Osteocyte (in vitro differentiated cells): ENCODE measurements at places on chromosomes 16 and 17. TPM values are rescaled to one million over a fixed set of nuclear protein-coding genes. Genes with fewer than 3 reads are reported as not detected.

CCDC144A gene
- 0.05 and 0.16 TPM in 2 replicates for total RNA-seq

EXOC3L1 gene
- total RNA-seq: not detected in 2 replicates

TEX19 gene
- not detected in 2 replicates for total RNA-seq

CDRT15 gene
- total RNA-seq: not detected in 2 replicates

IRX3 gene
- 0.63 and 0.91 TPM in 2 replicates for total RNA-seq

NKD1 gene
- total RNA-seq: 0.43 and 0.63 TPM in 2 replicates

AOC2 gene
- total RNA-seq: 1.8 and 2.2 TPM in 2 replicates

- DNase-seq: no peak
- no peak overlapping the region for H3K4me3 ChIP-seq
- no peaks in the 10 kb centered on the region for H3K4me1 ChIP-seq
- no peaks in the 10 kb centered on the region for H3K36me3 ChIP-seq
- no peak overlapping the region for H3K27ac ChIP-seq
Observed at GRCh38 chr16:71337631-71338030, 20.9 kb upstream of the CALB2 start.

DNA sequence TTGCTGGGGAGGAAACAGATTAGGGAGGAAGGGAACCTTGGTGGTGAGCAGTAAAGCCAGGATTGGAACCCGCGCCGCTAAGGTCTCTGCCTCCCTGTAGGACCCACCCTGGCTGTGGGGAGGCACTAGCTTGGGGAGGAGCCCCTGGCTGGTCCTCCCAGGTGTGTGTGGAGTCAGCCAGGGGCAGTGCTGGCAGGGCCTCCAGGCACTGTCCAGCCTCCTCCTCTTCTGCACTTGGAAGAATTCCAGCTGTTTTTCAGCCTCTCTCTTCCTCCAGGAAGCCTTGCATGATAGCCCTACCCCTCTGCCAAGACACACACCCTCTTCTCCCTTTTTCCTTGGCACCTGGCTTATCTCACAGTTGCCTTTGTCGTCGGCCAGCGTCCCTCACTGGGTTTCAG, 34.8 kb downstream of the TMEM235 start:
- H3K27me3 ChIP-seq: no peaks in the 10 kb centered on the region
- H3K4me1 ChIP-seq: peaks cover 41% of the 10 kb centered on the region
- H3K4me3 ChIP-seq: no peak overlapping the region

DNA sequence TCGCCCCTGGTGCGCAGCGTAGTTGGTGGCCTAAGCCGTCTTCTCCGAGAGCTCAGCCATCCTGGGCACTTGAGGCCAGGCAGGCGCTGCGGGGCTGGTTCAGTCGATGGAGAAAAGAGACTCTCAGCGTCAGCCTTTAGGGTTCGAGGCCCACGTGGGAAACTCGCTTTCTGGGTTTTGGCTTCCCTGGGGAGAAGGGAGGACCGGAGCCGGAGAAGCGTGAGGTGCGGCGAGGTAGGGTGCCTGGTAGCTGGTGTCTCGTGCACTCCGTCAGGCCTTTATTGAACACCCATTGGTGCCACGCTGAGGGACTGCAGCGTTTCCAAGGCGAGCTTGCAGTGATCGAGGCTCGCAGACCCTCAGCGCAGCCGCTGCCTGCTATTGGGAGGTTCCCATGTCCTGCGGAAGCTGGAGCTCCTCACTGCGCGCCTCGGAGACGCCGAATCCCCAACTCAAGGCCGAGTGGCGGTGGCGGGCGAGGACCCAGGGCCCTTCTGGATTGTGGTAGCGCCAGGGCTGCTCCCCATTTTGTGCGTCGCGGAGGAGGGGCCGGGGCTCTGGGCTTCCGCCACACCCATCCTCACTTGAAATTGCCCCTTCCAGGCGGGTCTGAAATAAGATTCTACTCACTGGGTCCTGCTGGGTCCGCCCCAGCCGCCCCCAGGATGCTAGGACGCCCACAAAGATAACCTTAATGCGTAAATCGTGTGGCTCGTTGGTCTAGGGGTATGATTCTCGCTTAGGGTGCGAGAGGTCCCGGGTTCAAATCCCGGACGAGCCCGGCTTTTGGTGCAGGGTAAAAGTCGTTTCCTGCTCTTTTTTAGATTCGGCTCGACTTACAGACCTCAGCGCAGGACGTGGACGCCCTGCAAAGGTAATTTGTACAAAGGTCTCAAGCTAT, 1.2 kb downstream of the OR1F1 start:
- DNase-seq: no peak
- H3K27ac ChIP-seq: peak overlapping the region; percentile 54
- no peaks in the 10 kb centered on the region for H3K36me3 ChIP-seq
- H3K4me3 ChIP-seq: peak overlapping the region; percentile 85

- no peak overlapping the region for H3K4me3 ChIP-seq
- no peaks in the 10 kb centered on the region for H3K27me3 ChIP-seq
- H3K4me1 ChIP-seq: peaks cover 29% of the 10 kb centered on the region
- peak overlapping the region; percentile 19 for H3K27ac ChIP-seq
- no peaks in the 10 kb centered on the region for H3K36me3 ChIP-seq
- no peak for DNase-seq
Observed at GRCh38 chr17:42453439-42453838, 5.2 kb upstream of the ATP6V0A1 start.

- H3K4me1 ChIP-seq: peaks cover 2% of the 10 kb centered on the region
- H3K36me3 ChIP-seq: no peaks in the 10 kb centered on the region
- H3K27ac ChIP-seq: no peak overlapping the region
Observed at GRCh38 chr16:66474750-66475199, 47.7 kb downstream of the BEAN1 start.

DNA sequence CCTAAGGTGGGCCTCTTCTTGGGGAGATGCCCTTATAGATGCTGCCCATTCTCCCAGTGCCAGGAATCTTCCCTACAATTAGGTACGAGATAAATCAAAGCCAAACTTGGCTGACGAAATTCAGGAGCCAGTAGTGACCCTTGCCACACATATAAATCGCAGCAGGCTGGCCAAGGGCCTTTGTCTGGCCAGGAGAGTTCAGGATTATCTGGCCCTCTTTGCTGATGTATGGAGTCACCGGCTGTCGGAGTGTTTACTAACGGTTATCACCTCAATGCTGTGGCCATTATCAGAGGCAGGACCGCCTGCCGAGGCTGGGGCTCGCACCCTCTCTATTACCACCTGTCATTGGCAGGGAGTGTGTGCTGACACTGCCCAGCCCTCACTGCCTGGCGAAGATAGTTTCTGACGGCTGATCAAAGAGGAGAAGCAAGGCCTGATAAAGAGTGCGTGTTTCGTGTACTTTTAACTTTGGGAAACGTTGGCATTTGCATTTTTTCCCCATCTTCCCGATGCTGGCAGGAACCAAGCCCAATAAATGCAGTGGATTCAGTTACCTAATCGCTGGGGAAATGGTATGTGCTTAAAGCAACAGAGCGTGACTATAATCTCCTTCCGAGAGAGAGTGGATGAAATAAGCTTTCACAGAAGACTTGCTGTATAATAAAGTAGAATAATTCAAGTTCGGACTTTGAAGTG, 32.8 kb upstream of the TBX2 start:
- no peaks in the 10 kb centered on the region for H3K27me3 ChIP-seq
- H3K27ac ChIP-seq: no peak overlapping the region
- H3K36me3 ChIP-seq: peaks cover 1% of the 10 kb centered on the region
- H3K4me1 ChIP-seq: peaks cover 6% of the 10 kb centered on the region

DNA sequence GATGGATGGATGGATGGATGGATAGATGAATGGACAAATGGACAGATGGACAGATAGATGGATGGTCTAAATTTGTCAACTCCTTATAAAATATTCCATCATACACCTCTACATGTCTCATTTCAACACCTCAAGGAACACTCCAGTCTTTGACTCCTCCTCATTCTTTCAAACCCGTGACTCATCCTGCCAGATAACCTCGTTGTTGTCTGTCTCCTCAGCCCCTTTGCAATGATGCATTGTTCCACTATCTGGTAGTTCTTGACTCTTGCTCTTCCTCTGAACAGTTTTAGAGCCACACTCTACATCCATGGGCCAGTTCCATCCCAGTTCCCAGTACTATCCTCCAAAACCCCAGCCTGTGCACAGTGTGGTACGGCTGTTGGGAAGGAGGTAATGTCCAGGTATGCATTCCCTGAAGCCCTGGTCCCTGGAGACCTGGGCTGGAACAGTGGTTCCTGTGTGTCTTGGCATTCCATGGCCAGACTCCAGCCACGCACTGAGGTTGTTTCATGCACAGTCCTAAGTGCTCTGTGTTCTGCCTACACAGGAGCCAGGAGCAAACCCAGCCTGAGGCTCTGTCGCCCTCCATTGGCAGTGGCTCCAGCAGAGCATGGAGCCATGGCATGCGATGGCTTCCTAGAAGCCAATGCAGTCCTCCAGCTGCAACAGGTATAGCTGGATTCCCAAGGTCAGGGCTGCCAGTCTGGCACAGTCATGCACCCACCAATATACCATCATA, 105.7 kb downstream of the C17orf67 start:
- no peaks in the 10 kb centered on the region for H3K36me3 ChIP-seq
- H3K4me3 ChIP-seq: no peak overlapping the region

DNA sequence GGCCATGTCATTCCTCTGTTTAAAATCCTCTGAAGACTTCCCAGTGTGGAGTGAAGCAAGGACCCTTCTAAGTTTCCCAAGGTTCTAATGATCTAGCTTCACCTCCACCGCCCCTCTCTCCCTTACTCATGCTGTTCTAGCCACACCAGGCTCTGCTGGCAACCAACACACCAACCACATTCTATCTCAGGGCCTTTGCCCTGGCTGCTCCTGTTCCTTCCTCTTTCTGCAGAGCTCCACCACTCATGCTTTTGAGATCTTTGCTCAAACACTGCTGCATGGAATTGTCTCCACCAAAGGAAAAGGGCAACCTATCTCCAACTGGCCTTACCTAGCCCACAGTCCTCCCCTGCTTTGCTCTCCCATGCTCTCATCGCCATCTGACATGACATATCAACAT, 128.7 kb downstream of the XYLT1 start:
- H3K4me3 ChIP-seq: no peak overlapping the region
- H3K27me3 ChIP-seq: no peaks in the 10 kb centered on the region
- no peak overlapping the region for H3K27ac ChIP-seq
- no peaks in the 10 kb centered on the region for H3K4me1 ChIP-seq

GRCh38 chr17:69390795-69391501, 23.5 kb upstream of the MAP2K6 start:
- H3K27me3 ChIP-seq: peaks cover 3% of the 10 kb centered on the region
- H3K36me3 ChIP-seq: no peaks in the 10 kb centered on the region
- no peak for DNase-seq

GRCh38 chr17:80800481-80801391, 190.9 kb upstream of the CHMP6 start:
- peaks cover 4% of the 10 kb centered on the region for H3K36me3 ChIP-seq
- no peaks in the 10 kb centered on the region for H3K27me3 ChIP-seq
- peaks cover 28% of the 10 kb centered on the region for H3K4me1 ChIP-seq

GRCh38 chr16:51003850-51004566, 147.1 kb downstream of the SALL1 start:
- H3K27ac ChIP-seq: no peak overlapping the region
- DNase-seq: no peak
- no peaks in the 10 kb centered on the region for H3K27me3 ChIP-seq
- H3K4me1 ChIP-seq: no peaks in the 10 kb centered on the region
- H3K4me3 ChIP-seq: no peak overlapping the region

GRCh38 chr17:7883781-7884386, 4.7 kb upstream of the CHD3 start:
- no peak overlapping the region for H3K27ac ChIP-seq
- no peaks in the 10 kb centered on the region for H3K27me3 ChIP-seq
- H3K4me3 ChIP-seq: no peak overlapping the region
- H3K36me3 ChIP-seq: no peaks in the 10 kb centered on the region
- DNase-seq: no peak
- H3K4me1 ChIP-seq: peaks cover 3% of the 10 kb centered on the region

DNA sequence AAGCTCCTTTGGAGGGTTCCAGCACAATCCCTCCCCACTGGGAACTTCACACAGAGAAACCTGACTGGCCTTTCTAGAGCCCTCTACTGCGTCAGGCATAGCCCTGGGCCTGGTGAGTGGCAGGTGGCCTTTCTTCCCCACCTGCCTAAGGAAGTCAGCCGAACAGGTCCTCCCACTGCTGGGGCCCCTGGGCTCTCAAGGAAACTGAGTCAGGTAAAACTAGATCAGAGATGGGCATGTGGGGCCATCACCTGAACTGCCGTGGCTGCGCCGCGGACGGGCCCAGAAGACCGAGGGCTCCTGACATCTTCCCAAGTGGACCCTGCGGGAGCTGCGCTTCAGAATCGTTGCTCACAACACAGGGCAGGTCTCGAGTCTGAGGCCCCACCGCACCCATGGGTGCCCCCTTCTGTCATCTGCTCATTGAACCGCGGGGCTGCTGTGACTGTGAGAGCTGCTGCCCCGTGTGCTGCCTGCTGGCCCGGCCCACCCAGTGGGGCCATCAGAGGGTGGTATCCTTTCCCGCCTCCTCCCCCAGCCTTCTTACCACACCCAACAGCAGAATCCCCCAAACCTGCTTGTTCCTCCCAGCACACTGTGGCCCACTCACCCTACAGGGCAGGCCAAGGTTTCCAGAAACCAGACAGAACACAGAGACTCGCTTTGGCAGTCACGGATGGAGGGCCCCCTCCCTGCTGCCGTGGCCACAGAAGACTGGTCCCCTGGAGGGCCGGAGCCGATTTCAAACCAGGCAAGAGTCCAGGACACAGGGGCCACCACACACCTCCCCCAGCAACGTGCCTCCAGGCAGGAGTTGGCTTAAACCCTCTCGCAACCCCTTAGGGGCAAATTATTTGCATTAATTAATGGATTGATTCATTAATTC, 81.1 kb downstream of the TBC1D16 start:
- H3K27me3 ChIP-seq: no peaks in the 10 kb centered on the region
- no peak for DNase-seq
- H3K4me1 ChIP-seq: peaks cover 69% of the 10 kb centered on the region

GRCh38 chr16:85234310-85235204, 122.3 kb upstream of the CIBAR2 start:
- H3K4me3 ChIP-seq: peak overlapping the region; percentile 55
- H3K36me3 ChIP-seq: no peaks in the 10 kb centered on the region
- no peaks in the 10 kb centered on the region for H3K27me3 ChIP-seq
- peaks cover 72% of the 10 kb centered on the region for H3K4me1 ChIP-seq

DNA sequence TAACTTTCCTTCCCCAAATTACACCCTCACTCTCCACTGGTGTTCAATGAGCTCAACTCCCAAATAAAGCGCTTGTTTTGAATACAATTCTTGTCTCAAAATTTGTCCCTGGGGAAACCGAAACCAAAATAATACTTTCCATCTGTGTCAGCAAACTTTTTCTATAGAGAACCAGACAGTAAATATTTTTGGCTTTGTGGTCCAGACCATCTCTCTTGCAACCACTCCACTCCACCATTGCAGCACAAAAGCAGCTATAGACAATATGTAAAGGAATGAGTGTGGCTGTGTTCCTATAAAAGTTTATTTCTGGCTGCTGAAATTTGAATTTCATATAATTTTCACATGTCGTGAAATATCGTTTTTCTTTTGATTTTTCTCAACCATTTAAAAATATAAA, 84.6 kb upstream of the ERCC4 start:
- H3K36me3 ChIP-seq: no peaks in the 10 kb centered on the region
- no peaks in the 10 kb centered on the region for H3K27me3 ChIP-seq
- no peaks in the 10 kb centered on the region for H3K4me1 ChIP-seq
- no peak for DNase-seq
- H3K4me3 ChIP-seq: no peak overlapping the region

GRCh38 chr17:67262435-67263117, 17.6 kb upstream of the HELZ start:
- peaks cover 31% of the 10 kb centered on the region for H3K4me1 ChIP-seq
- no peaks in the 10 kb centered on the region for H3K27me3 ChIP-seq
- no peaks in the 10 kb centered on the region for H3K36me3 ChIP-seq
- no peak overlapping the region for H3K4me3 ChIP-seq
- H3K27ac ChIP-seq: no peak overlapping the region

- H3K36me3 ChIP-seq: no peaks in the 10 kb centered on the region
- H3K4me1 ChIP-seq: no peaks in the 10 kb centered on the region
- no peak overlapping the region for H3K27ac ChIP-seq
Observed at GRCh38 chr16:26642047-26642664, 424.6 kb upstream of the C16orf82 start.
